ENCODE measurements at places on chromosomes 16 and 17.
A peak's percentile ranks its signal among the peaks of the same experiment; 100 is the strongest.

GRCh38 chr17:75404731-75405364 is 630 bp downstream of the GRB2 start:
- no peak for DNase-seq

GRCh38 chr17:39513309-39513708 is 52.0 kb downstream of the CDK12 start:
- no peak for DNase-seq

DNA sequence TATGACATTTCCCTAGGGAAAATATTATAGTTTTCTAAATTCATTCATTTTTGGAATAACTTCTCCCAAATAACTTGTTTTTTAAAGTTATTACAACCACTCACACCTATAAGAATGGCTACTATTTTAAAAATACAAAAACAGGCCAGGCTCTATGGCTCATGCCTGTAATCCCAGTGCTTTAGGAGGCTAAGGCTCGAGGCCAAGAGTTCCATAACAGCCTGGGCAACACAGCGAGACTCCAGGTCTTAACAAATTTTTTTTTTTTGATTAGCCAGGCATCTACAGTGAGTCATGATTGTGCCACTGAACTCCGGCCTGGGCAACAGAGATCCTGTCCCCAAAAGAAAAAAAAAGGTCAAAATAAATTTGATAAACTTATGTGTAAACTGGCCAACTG is 43.6 kb upstream of the YPEL2 start:
- no peak for DNase-seq

GRCh38 chr16:58306327-58306726 is 11.5 kb upstream of the PRSS54 start:
- no peak for DNase-seq

GRCh38 chr16:7861891-7862582 is 529.4 kb downstream of the RBFOX1 start:
- DNase-seq: no peak

DNA sequence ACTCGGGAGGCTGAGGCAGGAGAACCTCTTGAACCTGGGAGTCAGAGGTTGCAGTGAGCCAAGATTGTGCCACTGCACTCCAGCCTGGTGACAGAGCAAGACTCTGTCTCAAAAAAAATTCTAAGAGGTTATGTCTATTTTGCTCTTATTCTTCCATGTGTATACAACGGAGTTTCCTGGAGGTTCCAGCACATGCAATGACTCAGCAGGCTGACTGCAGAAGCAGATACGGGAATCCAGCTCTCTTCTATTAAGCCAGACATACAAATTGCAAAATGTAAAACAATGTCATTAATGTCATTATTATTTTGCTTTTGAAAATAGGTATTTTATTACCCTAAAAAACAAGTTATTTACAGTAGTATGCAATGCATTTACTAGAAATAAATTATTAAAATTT is 18.4 kb downstream of the MIEF2 start:
- DNase-seq: no peak

DNA sequence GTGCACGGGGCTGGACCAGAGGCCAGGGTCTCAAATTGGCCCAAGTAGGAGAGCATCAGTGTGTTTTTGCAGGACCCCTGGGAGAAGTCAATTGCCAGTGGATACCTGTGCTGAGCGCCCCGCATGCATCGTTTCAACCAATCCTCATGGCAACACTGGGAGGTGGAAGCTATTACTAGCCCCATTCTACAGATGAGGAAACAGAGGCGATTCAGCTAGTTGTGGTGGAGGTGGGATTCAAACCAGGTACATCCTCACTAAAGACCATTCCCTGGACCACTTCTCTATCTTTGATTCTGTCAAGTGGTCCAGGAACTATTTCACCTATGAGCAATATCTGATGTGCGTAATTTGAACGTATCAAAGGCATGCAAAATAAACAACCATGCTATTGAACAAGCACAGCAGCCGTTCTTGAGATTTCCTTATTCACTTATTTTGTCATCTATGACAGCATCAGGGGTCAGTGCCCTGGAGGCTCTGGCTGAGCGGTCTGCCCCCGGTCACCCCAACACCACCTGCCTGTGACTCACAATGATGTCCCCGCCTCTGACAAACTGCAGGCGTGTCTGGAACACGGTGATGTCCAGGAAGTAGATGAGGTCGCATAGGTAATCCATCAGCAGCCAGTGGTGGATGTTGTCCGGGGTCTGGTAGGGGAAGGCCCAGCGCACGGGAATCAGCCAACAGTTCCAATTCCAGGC is 54.0 kb downstream of the CNGB1 start:
- DNase-seq: no peak

DNA sequence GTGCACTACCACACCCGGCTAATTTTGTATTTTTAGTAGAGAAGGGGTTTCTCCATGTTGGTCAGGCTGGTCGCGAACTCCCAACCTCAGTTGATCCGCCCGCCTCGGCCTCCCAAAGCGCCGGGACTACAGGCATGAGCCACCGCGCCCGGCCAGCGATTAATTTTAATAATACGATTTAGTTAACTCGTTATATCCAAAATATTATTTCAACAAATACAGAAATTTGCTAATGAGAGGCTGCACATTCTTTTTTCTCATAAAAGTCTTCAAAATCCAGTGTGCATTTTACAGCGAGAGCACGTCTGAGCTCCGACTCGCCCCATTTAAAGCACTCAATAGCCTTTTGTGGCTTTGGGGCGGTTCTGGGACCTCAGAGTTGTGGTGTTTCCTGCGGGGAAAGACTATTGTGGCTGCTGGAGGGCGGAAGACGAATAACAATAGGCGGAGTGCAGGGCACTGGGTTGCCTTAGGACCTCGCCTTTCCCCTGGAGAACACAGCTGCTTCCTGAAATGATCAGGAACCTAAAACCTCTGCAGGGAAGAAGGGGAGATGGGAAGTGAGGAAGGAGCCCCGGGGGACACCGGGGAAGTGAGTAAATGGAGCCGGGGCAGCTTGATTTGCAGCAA is 2.9 kb upstream of the ZSCAN10 start:
- peak; percentile 21 for DNase-seq

GRCh38 chr16:30901201-30902028 is 5.0 kb downstream of the CTF1 start:
- no peak for DNase-seq

DNA sequence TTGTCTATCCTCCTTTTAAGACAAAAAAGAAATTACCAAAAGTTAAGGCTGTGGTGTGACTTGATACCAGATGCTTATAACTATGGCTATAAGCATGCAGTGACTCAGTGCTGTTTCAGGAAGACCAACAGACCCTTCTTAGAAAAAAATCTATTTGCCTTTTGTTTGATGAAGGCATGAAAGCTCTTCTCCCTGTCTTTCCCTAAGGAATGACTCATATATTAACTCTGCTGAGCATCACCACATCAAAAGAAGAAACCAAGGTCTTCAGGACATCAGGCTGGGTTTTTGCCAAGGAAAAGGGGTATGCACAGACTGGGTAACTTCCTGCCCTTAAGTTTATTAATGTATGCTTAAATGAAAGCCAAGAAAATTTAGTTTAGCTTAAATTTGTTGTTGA is 47.1 kb downstream of the VMP1 start:
- no peak for DNase-seq

DNA sequence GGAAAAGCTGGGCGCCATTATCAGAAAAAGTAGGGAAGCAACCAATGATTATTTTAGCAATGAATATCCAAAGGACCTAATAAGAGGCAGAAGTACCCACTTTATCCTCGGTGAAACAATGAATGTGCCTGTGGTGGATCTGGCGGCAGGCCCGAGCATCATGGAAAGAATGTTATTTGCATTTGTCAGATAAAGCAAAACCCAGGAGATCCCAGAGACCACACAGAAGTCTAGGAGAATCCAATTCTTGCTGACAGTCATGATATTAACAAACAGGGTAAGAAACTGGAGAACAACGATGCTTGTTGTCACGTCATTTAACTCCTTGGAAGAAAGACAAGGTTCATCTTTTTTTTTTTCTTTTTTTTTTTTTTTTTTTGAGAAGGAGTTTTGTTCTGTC is 12.0 kb upstream of the TNRC6A start:
- no peak for DNase-seq

- DNase-seq: no peak
Observed at GRCh38 chr16:77780378-77780837, 8.0 kb upstream of the VAT1L start.

- DNase-seq: no peak
Observed at GRCh38 chr17:20244671-20245070, 222.7 kb downstream of the LGALS9B start.

- no peak for DNase-seq
Observed at GRCh38 chr16:56607109-56607618, 1.2 kb upstream of the MT2A start.

DNA sequence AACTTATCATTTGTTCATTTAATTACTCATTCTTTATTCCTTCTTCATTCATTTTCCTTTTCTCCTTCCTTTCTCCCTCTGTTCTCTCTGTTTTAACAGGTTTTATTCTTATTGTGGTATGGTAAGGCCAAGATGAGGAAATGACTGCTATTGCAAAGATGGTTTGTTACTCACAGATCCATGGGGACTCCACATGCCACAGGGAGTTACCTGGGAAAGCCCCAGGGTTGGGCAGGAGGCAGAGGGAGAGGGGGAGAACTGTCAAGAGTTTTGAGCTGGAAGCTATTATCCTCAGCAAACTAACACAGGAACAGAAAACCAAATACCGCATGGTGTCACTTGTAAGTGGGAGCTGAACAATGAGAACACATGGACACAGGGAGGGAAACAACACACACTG is 453.3 kb downstream of the WWOX start:
- DNase-seq: no peak

- DNase-seq: no peak
Observed at GRCh38 chr16:65077181-65077580, 44.7 kb downstream of the CDH11 start.

Data from DMS79 (cell line).